ENCODE measurements at places on chromosomes 12 and 14.

- no peak for DNase-seq
These were observed 75.9 kb downstream of the CCDC92 start for GRCh38 chr12:123896767-123897166.

- DNase-seq, result no peak
These were observed 17.2 kb upstream of the TPCN1 start for GRCh38 chr12:113203852-113204760.

DNA sequence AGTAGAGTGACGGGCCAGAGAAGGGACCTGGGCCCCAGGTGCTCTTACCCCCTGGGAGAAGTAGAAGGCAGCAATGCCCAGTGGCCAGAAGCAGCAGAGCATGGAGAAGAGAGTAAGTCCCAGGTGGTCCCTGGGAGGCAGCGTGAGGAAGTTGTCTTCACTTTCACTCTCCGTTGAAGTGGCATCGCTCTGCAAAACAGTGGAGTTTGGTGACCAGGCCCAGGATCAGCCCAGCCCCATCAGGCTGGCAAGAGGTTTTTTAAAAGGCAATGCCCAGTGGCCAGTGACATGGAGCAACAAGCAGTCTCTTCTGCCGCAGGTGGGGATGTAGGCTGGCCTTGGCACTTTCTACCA lies 18.2 kb downstream of the SYNDIG1L start:
- no peak for DNase-seq

GRCh38 chr12:6981152-6982052 lies 10.7 kb downstream of the EMG1 start:
- DNase-seq, result no peak

DNA sequence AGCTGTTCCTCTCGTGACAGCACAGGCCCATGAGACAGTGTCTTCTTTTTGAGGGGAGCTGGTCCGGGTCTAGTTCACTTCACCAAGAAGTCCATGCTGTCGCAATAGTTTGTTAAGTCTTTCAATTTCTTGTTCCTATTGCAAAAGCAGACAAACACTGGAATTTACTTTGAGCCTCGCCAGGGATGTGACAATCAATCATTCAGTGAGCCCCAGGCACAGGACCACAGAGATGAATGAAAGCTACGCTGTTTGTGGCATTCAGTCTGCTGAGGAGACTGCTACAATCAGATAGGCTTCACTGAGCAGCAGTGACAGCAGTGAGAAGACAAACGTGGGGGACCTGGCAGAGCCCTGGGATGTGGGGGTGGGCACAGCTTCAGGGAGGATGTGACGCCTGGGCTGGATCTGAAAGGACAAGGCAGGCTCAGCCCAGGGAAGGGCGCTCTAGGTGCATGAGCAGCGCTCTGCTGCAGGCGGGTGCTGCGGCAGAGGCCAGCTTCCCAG lies 35.5 kb downstream of the TCTN1 start:
- no peak for DNase-seq

DNA sequence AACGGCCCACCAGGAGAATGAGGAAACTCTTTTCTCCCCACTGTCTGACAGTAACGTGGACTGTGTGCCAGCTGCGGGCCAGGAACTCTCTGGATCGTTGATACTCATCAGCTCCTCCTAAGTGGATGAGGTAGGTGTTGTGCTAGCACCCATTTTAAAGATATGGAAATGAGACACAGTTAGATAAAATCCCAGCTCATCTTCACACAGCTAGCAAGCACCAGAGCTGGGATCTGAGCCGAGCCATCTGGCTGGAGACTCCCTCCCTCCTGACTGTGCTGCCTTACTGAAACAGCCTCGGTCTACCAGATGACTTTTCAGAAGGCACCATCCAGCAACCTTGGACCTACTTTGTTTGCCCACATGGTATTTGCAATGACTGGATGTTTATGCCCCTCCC lies 49.2 kb downstream of the TMEM132D start:
- DNase-seq, result no peak

DNA sequence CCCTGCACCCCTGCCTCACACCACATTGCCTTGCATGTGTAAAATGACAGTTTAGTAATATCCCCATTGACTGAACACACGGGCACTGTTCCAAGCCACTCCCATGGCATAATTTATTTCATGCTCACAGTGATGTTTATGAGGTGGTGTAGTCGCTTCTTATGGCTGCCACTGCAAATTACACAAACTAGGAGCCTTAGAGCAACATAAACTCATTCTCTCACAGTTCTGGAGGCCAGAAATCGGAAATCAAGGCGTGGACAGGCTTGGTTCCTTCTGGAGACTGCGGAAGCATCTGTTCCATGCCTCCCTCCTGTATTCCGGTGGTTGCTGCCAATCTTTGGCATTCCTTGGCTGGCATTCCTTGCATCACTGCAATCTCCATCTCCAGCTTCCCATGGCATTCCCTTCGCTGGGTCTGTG lies 97.3 kb downstream of the RIN3 start:
- DNase-seq, result no peak

GRCh38 chr14:32254952-32255679 lies 52.0 kb upstream of the RNU6-8 start:
- DNase-seq, result peak; percentile 37

GRCh38 chr14:37601865-37602264 lies 6.4 kb downstream of the TTC6 start:
- no peak for DNase-seq

DNA sequence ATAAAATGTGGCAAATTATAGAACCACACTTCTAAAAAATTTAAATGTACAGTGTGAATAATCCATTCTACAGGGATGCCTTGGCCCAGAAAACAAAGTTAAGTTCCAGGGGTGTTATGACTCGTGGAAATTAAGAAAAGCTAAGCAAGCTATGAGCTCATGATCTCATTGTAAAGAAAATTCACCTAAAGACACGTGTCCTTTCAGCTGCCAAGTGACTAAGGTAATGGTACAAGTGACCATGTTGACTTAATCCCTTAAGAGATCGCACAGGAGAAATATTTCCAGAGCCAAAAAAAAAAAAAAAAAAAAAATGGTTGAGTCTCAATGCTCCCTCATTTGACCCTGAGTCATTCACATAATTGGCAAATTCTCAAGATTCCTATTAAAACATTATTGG lies 51.4 kb upstream of the ANO2 start:
- DNase-seq, result no peak

- no peak for DNase-seq
These were observed 174.0 kb upstream of the C14orf180 start for GRCh38 chr14:104405360-104406226.

DNA sequence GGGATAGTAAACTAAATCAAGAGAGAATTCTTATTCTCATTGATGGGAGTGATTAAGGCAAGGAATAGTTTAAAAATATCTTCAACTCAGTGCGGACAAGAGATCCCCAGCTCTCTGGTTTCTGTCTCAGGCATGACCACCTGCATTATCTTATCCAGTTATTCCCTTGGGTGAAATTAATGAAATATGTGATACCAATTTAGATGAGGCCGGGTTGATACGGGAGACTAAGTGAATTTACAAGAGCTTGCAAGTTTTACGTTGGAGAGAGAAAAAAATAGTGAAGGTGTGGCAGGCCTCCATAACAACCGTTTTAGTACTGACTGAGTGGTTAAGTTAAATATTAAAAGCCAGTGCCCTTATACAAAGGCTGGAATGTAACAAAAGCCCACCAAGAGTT lies 61.1 kb upstream of the PLBD1 start:
- no peak for DNase-seq

- no peak for DNase-seq
These were observed 4.6 kb downstream of the MYF5 start for GRCh38 chr12:80721326-80721725.

- DNase-seq, result no peak
These were observed 183.7 kb downstream of the DACT1 start for GRCh38 chr14:58821421-58821820.

DNA sequence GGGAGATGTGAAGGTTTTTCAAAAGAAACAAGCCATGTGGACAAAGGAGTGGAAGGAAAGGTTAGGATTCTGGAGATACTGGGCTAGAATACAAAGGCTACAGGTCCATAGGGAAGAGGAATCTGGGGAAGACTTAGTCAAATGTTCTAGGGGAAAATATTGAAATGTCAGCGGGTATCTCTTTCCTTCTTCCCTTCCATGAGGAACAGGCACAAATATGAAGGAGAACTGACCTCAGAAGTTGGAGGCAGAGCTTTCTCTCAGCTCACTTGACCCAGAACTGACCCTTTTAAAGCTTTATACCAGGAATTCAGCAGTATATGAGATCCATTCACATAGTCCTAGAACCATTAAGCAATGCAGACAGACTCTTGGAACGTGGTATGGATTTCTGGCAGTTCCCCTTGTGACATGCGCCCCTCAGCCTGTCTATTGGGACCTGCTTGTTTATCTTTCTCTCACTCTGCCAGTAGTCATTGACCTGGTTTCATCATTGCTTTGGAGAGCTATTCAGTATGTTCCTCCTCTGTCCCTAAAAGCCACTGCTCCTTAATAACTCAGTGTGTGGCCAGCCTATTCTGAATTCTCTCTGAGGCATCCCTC lies 43.0 kb upstream of the GSG1 start:
- no peak for DNase-seq

GRCh38 chr14:102486513-102487203 lies 22.9 kb downstream of the ANKRD9 start:
- DNase-seq, result no peak

DNA sequence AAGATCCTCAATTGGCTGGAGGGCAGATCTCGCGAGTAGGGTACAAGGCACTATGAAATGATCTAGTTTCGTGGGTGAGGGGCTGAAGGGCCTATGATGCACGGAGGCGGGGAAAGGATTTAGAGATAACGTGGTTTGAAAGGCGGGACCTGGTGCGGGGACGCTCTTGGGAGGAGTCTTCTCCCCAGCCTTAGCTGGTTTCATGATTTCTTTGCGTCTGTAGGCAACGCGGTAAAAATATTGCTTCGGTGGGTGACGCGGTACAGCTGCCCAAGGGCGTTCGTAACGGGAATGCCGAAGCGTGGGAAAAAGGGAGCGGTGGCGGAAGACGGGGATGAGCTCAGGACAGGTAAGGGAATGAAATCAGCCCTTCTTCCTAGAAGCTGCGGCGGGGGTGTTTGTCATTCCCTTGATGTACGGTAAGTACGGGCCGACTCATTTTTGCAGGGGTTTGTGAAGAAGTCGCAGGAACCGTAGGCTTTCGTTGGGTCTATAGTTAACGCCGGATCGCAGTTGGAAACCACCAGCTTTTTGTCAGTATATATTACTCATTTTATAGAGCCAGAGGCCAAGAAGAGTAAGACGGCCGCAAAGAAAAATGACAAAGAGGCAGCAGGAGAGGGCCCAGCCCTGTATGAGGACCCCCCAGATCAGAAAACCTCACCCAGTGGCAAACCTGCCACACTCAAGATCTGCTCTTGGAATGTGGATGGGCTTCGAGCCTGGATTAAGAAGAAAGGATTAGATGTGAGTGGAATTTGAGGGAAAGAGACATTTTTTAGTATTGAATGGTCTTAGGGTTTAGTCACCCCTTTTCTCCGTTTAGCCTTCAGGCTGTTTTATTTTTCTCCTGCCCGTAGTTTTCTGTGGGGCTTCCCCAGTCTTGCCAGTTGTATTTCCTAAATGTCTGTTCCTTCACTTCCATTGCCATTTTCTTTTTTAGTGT lies 602 bp downstream of the APEX1 start:
- peak; percentile 66 for DNase-seq

GRCh38 chr12:123997033-123997822 lies 24.2 kb downstream of the ZNF664 start:
- no peak for DNase-seq

DNA sequence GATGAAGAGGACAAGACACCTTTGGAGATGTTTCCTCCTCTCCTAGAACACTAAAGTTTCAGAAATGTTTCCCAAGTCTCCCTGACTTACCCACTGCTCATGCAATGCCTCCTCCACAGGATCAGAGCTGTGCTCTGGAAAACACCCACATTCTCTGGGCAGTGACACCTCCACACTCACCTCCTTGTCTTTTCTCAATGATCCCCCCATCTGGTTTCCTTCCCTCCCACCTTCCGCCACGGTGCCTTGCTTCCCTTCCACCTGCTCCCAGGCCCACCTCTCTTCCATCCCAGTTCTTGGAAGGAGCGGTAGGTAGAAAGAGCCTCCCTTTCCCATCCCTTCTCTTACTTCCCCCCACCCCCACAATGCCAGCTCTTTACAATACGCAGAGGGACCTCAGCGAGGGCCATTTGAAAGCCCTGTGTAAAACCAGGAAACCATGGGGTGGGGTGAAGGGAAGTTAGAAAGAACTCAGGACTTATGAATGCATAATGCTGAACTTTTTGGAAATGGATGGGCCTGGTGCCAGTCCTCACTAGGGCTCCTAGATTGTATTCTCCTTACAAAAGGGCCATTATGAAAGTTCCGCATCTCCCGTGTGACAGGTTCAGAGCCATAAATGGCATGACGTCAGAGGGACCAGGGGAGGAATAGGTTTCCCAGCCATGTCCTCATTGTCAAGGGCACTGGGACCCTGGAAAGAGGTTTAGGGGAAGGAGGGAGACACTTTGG lies 12.8 kb downstream of the FBLN5 start:
- no peak for DNase-seq

- no peak for DNase-seq
These were observed 137.4 kb downstream of the DAAM1 start for GRCh38 chr14:59325906-59326305.

DNA sequence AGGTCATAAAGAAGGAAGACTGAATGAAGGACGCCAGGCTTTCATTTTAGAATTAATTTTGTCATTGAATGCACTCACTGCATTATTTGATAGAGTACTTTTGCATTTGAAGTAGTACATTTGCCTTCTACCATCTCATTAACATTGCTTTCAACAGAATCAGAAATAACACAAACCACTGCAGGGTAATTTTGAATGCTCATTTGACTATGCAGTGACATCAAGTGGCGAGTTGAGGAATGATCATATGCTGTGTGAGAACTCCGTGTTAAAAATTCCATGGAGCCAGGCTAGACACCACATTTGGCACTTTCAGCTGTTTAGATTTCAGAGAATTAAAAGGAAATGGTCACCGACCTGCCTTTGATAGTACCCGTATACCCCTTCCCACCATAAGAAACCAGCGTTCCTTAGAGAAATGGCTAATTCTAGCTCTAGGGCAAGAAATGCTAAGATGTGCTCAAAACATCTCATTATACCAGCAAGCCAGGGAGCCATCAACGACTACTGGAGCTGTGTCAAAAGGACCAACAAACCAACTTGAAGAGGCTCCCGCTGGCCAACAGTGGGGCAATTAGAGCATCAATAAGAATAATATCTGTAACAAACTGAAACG lies 16.5 kb downstream of the HEBP1 start:
- no peak for DNase-seq

GRCh38 chr12:131098178-131098981 lies 144.7 kb downstream of the ADGRD1 start:
- no peak for DNase-seq

GRCh38 chr12:64976131-64976530 lies 145.0 kb downstream of the WIF1 start:
- DNase-seq, result no peak

GRCh38 chr12:112543751-112544150 lies 125.0 kb downstream of the PTPN11 start:
- no peak for DNase-seq
